ENCODE measurements at places on chromosomes 7 and 10.

GRCh38 chr10:110209926-110210673 is 2.7 kb downstream of the MXI1 start:
- DNase-seq, result peak; percentile 52

- no peak for DNase-seq
Observed at GRCh38 chr10:31584876-31585275, 265.9 kb downstream of the ZEB1 start.

GRCh38 chr7:30285067-30285535 is 704 bp downstream of the ZNRF2 start:
- DNase-seq, result peak; percentile 50

- DNase-seq, result no peak
Observed at GRCh38 chr10:99784727-99785441, 2.4 kb downstream of the ABCC2 start.

- no peak for DNase-seq
Observed at GRCh38 chr10:88515235-88515634, 67.9 kb downstream of the RNLS start.

DNA sequence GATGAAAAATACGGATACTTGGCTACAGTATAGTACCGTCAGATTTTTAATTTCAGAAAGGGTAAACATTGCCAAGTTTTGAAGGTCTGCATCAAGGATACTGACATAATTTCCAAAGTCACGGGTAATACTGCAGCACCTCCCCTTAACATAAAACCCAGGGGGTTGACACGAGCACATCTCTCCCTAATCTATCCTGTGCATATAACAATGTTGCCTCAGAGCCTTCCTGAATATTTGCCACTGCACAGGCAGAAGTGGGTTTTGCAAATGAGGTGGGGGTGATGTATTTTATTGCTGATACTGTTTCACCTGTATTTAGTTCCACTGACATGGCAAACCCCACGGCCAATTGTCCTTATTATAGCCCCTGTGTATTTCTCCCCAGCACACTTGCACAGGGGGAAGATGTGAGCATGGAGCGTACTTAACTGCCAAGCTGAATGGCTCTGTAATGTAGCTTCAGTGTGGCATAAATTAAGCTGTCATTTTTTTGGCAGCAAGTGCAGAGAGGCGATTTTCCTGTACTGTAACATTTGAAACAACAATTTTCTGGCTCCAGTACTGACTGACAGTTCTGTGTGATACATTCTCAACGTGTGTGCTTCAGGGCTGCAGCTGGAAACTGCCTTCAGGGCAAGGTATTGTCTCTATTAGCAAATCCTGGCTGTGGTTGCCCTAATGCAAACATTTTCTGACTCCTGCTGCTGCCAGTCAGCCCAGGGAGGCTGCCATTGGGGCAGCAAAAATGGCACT is 299.6 kb upstream of the SP4 start:
- no peak for DNase-seq

- DNase-seq, result no peak
Observed at GRCh38 chr10:34760606-34761005, 54.5 kb downstream of the PARD3 start.

- DNase-seq, result no peak
Observed at GRCh38 chr10:17038627-17039026, 91.0 kb downstream of the CUBN start.

GRCh38 chr10:58752665-58753064 is 240.0 kb downstream of the BICC1 start:
- no peak for DNase-seq

DNA sequence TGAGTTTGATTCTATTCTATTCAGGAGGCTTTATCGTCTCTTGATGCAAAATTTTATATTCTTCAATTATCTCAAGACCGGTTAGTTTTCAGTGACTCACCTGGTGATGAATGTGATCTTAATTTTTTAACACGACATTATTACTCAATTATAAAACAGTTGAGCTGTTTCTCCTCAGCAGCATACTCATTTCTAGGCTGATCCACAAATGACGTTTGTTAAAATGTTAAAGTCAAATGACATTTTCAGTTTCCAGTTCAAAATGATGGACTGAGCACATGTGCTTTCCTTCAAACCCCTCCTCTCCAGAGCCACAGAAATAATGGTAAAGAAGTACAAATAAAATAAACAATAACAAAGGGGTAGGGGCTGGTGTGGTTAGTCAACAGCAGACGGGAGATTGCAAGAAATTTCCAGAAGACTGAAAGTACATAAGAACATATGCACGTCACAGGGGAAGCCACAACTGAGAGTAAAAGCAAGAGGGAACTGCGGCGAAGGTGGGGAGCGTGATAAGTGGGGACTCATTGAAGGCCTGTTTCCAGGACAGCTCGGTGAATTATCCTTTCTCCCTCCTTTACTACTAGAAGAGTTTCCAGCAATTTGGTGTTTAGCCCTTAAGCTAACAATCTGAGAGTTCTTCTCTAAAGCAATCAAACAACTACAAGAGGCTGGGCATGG is 10.9 kb downstream of the MACROH2A2 start:
- DNase-seq, result no peak

GRCh38 chr10:54133203-54133602 is 667.8 kb downstream of the PCDH15 start:
- DNase-seq, result no peak

- no peak for DNase-seq
Observed at GRCh38 chr10:76432016-76433012, 1000.9 kb downstream of the LRMDA start.

DNA sequence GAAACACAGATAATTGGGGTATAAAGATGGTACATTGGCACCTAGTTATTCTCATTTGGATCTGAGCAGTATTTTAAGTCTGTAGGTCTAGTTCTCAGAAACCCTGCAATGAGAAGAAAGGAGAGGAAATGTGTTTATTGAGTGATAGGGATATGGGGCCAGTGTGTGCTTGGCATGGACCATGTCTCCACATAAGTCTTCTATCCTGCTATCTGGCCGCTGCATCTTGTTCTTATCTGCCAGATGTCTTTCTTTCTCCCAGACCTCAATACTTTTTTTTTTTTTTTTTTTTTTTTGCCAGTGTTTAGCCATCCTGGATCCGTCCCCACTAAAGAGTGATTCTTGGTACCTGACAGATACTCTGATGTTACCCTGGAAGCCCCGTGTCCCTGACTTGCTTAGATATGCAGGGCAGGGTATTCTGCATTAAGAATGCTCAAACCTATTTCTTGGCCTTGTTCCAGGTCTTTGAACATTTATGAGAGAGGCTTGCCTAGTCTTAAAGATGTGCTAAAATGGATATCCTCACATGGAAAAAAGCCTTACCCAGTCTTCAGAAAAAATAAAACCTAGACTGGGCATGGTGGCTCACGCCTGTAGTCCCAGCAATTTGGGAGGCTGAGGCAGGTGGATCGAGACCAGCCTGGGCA is 10.0 kb downstream of the MTURN start:
- DNase-seq, result no peak

DNA sequence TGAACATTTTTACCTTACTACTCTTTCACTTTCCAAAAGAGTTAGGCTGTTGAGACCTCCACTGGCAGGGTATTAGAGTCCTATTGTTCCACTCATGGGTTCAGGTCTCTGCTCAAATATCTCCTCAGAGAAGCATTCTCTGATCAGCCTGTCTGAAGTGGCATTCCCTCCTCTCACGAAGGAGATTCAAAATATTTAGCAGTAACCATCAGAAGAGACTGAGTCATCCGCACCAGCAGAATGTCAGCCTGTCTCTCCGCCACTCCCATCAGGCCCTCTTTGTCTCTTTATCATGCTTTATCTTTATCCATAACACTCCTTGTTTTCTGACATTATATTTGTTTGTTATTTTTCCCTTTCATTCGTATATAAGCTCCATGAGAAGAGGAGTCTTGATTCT is 79.1 kb downstream of the AASS start:
- no peak for DNase-seq

Data from stimulated activated CD4-positive, alpha-beta T cell treated with anti-CD3 and anti-CD28 coated beads, Interleukin-4, amount 100 ng/mL, for 1 hour (primary cell).